Stimulated activated CD8-positive, alpha-beta memory T cell treated with anti-CD3 and anti-CD28 coated beads, Interleukin-7, amount 100 ng/mL, for 1 hour (primary cell): ENCODE measurements at places on chromosomes 11 and 22.

DNA sequence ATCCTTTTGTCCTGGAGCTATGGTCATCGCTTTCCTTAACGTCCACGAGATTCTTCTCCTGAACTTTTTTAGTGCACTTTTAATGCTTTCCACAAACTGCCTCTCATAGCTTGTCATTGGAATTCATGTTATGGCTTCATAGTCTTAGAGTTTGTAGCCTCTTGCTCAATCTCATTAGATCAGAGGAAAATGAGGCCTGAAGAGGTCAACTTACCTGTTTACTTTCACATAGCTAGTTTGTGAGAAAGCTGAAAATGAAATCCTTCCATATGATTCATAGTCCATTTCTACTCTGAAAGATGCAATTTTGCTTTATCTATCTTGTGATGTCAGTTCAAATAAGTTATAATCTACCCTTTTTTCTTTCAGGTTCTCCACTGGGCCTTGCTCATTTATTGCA, 1747.2 kb upstream of the RAG2 start:
- DNase-seq = no peak

GRCh38 chr11:121291896-121292494, 576 bp upstream of the SC5D start:
- DNase-seq = peak; percentile 1

- no peak for DNase-seq
These were observed 1.3 kb upstream of the INSC start for GRCh38 chr11:15113381-15113780.

DNA sequence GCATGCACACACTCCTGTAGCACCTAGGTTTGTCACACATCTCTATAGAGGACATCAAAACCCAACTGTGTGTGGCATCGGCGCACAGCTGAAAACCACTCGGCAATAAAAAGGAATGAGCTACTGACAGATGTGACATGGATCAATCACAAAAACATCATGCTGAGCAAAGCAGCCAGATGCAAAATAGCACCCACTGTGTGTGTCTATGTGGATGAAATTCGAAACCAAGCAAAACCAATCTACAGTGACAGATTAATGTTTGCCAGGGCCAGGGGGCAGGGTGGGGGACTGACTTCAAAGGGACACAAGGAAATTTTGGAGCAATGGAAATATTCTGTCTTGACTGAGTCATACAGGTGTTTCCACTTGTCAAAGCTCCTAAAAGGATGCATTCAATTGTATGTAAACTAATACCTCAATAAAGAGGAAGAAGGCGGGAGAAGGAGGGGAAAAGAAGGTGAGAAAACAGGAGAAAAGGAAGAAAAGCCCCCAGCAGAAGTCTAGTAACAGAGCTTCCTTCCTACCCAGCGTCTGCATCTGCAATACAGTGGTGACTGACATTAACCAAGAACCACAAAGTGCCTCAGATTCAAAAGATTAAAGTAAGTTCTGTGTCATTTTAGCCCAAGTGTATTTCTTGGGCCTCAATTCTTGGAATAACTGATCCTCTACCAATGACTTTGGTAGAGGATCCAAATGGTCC, 49.8 kb downstream of the PACSIN2 start:
- no peak for DNase-seq

- DNase-seq = peak; percentile 34
These were observed 55.3 kb upstream of the CD44 start for GRCh38 chr11:35083431-35084238.

DNA sequence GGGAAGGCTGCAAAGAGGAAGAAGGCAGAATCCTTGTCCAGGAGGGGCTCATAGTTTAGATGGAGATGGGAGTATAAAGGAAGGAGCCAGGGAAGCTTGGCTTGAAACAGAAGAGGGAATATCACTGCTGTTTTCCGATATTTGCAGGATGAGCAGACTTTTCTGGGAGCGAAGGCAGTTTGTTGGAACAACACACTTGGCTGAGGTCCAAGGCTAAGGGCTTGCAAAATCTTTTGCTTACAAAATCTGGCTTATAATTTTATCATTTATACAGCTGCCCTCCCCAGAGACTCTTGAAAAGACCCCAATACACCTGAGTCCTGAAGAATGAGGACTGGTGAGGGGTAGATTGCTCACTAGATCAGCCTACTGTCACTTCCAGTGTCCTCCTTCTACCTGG, 174.8 kb downstream of the NELL1 start:
- no peak for DNase-seq

DNA sequence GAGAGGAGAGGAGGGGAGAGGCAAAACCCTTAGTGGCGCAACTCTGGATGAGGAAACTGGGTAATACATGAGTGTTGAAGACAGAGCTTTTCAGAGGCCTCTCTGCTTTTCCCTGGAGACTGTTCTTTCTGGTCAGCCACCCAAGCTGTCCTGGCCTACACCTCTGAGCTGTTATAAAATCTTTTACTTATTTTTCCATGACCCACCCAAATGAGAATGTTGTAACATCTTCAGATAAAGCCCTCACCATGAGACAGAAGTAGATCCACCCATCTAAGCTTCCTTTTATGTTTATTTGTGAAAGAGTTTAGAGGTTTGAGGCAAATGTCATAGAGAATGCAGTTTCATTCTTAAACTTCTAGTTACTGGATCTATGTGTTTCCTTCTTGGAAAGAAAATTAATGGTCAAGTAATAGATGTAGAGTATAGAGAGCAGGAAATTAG, 20.3 kb upstream of the APLP2 start:
- no peak for DNase-seq

DNA sequence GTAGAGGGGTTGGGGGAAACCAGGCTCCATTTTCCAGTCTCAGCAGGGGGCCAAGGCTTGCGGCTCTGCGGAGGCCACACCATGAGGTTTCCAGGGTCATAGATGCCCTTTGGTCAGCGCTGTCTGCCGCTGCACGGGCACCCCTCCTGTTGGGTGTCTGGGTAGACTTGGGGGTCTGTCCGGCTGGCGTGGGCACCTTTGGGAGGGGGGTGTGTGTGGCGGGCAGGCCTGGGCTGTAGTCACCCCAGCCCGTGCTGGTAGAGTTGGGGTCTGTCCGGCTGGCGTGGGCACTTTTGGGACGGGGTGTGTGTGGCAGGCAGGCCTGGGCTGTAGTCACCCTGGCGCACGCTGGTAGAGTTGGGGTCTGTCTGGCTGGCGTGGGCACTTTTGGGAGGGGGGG, 18.6 kb downstream of the LSP1 start:
- no peak for DNase-seq

DNA sequence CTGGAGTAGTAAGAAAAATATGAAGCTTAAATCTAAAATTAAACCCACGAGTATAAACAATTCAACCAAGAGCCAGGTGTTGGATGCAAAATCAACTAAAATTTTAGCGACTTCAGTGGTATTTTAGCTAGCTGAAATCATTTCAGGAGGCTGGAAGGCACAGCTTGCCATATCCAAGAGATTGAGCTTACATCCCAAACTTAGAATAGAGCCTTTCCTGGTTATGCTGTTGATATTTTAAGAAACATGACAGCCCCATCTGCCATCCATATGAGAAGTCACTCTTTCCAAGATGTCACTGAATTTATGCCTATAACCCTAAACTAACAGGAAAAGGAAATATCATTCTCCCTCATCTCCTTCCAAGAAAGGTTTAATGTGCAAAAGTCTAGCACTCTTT, 334.0 kb downstream of the KCNA4 start:
- DNase-seq = no peak

DNA sequence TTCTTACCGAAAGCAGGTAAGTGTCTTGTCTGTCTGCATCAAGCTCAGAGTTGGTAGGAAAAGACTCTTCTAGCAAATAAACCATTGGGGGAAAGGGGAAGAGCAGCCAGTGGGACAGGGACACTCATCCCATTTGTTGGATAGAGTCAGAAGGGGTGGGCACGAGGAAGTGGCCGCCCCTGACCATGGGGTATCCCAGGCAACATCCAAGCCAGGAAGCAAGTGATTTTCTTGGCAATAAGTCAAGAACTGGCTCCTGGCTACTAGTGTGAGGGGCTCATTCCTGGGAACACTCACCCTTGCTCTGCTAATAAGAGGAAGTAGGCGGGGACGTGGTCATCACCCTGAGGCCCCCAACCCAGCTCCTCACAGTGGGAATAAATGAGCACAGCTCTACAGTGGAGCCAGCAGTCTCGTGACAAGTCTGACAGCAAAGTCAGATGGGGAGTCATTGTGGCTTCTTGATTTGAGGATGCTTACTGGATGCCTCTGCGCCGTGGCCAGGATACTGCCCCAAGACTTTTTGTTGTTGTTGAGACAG, 6.7 kb downstream of the SLC25A18 start:
- DNase-seq = no peak

- no peak for DNase-seq
These were observed at the start of gene TLCD5 for GRCh38 chr11:120324932-120325810. TSS of gene TLCD5 (plus strand) at chr11:120325299. CDS start at chr11:120327442, 2,143 bp downstream.

DNA sequence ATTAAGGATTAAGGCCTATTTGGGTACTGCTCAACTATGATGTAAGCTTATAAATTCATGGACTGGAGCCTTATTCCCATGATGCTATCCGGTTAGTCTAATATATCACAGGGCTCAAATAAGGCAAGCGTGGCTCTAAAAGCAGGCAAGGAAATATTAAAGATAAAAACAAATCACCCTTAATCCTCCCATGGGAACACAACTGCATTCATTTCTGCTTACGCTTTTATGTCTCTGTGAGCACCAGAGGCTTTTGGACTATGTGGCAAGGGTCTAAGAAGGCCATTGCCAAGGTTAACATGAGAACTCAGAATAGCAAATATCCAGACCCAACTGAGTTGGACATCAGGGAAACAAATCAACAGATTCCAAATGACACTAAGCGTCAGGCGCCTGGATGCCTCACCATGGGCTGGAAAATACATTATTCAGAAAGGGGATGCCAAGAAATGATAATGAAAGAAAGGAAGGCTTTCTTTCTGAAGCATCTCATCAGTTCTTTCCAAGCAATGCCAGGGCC, 138.1 kb downstream of the SLC1A2 start:
- DNase-seq = no peak

- DNase-seq = peak; percentile 35
These were observed 10.3 kb downstream of the TOP3B start for GRCh38 chr22:21972293-21972779.

DNA sequence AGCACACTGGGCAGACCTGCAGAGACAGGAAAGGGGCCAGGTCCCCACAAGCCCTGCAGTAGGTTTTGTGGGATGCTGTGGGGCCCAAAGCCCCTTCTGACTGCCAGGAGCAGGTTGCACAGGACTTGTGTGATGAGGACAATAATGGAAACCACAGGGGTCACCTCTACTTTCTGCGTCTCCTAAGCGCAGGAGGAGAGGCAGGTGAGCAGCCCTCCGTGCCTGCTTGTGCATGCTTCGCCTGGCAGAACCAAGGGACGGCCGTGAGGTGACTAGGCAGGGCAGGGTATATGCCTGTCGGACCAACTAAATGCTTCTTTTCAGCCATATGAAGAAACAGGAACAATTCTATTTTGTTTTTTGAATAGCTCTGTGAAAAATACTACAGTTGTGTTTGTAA, 77.9 kb upstream of the PITPNB start:
- DNase-seq = no peak

DNA sequence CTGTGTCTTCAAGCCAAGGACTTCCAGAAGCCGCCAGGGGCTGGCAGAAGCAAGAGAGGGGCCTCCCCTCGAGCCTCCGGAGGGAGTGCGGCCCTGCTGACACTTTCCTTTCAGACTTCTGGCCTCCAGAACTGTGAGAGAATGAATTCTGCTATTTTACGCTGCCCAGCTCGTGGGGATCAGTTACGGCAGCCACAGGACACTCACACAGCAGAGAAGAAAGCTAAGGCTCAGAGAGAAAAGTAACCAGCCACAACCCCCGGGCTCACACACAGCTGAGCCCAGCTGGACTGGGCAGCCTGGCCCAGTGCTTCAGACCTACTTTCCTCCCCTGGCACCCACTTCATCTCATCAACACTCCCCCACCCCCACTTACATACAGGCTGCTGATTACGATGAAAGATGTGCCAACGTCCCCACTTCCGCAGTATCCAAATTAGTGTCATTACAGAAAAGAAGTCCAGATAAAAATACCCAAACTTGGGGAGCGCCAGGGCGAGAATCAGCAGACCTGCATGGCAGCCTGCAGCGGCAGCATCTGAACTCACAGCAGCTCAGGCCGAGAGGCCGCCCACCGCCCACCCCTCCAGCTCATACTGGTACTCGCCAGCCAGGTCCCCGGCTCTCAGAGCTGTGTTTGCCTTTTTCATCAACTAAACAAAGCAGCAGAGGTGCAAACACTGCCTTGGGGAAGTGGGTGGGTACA, 15.3 kb downstream of the PHF21B start:
- no peak for DNase-seq

- no peak for DNase-seq
These were observed 450 bp upstream of the BCL2L13 start for GRCh38 chr22:17638182-17638431.

- DNase-seq = no peak
These were observed 655.7 kb upstream of the KIRREL3 start for GRCh38 chr11:127656116-127656836.

GRCh38 chr22:49025791-49026493, 801.7 kb downstream of the BRD1 start:
- no peak for DNase-seq

- no peak for DNase-seq
These were observed 606.7 kb upstream of the LRRC4C start for GRCh38 chr11:42066113-42066512.

GRCh38 chr11:30586251-30587144, at the start of gene MPPED2:
TSS of gene MPPED2 (minus strand) at chr11:30586353. CDS start at chr11:30580373, 5,980 bp downstream.
- DNase-seq = no peak

- DNase-seq = peak; percentile 33
These were observed 58.2 kb upstream of the FTH1 start for GRCh38 chr11:62025487-62026105.

DNA sequence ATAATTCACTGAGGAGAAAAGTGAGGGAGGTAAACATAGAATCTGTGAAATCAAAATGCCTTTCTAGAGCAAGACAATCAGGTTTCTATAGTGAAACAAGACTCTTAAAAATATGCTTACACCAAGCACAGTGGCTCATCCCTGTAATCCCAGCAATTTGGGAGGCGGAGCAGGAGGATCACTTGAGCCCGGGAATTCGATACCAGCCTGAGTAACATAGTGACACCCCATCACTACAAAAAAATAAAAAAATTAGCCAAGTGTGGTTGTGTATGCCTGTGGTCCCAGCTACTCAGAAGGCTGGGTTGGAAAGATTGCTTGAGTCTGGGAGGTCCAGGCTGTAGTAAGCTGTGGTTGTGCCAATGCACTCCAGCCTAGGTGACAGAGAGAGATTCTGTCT, 43.2 kb upstream of the ME3 start:
- DNase-seq = no peak

DNA sequence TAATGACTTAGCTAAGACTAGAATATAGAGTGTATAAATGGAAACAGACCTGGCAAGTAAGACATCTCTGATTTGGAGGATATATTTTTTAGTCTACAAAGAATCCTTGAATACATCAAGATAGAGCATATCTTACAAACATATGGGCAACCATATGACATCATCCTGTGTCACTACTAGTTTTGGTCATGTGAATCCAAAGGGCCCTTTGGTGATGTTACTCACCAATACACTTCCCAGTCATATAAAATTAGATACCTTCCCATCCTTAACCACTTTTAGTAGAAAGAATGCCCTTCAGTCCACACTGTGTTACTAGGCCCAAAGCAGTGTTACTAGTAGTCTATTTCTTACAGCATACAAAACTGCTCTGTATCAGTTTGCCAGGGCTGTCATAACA, 31.6 kb downstream of the GRIA4 start:
- DNase-seq = no peak

GRCh38 chr11:86802601-86803051, 2.3 kb downstream of the PRSS23 start:
- no peak for DNase-seq
